ENCODE measurements at places on chromosomes 3 and 15.

DNA sequence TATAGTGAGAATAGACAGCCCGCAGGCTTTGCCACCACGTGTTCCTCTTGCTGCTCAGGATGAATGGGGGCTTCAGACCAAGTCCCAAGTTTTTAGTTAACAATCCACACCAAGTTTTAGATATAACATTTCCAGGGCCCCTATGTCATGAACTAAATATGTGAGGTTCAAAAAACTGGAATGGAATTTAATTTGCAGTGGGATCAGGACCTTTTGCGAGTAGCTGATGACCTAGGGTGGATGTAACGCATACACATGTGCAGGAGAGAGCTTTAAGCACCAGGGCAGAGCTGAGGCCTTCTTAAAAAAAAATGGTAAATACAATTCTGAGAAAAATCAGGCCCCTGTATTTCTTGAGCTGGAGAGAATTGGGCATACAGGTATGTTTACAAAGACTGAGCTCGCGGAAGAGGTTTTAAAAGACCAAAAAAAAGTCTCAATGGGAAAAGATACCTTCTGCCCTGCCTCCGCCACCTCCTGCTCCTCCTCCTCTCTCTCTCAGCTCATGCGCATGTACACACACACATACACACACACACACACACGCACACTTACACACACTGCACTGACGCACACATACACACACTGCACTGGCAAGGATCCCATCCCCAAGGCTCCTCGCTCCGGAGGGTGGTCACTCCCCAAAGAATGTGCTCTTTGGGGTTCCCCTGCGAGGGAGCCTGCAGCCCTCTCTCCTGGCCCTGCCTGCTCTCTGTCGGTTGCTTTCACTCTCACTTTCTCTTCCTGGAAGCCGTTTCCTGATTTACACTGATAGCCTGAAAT, 48.2 kb upstream of the IGF1R start:
- DNase-seq, result no peak

GRCh38 chr3:187430576-187430975, 62.4 kb downstream of the RTP4 start:
- no peak for DNase-seq

GRCh38 chr15:43316016-43316970, 14.1 kb downstream of the LCMT2 start:
- no peak for DNase-seq

DNA sequence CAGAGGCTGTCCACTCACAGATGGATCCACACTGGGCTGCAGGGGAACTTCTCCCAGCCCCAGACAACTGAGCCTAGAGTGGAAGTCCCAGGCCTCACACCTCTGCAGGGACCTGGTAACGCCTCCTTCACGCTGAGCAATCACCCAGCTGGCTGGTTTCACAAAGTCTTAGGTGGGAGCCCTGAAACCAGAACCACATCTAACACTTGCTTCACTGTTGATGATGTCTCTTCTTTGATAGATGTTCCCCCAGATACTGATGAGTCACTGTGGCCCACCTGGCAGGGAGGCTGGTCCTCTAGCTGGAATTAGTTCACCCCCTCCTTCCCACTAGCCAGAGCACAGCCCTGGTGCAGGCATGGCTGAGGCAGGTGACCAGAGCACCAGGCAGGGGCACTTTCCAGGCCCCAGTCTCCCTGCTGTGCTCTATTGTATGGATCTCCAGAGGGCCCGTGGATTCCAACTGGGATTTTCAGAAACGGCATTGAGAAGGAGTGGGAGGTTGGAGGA, 33.5 kb downstream of the MYL3 start:
- DNase-seq, result no peak

GRCh38 chr3:151548195-151548594, 87.3 kb upstream of the IGSF10 start:
- DNase-seq, result no peak

DNA sequence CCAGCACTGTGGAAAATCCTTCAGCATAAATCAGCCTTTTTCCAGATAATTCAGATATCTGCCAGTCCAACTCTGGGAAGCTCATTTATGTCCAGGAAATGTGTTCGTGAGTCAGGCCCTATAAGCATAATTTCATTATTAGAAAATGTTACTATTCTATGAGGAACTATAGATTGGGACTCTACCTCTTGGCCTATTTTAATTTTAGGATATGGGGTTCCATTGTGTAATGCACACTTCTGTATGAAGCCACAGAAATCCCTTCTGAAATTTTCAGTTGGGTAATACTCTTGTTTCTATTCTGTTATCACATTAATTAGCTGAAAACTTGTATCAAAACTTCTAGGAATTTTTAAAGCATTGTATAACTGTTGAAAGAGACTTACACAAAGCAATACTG, 43.9 kb upstream of the IL12A start:
- no peak for DNase-seq

DNA sequence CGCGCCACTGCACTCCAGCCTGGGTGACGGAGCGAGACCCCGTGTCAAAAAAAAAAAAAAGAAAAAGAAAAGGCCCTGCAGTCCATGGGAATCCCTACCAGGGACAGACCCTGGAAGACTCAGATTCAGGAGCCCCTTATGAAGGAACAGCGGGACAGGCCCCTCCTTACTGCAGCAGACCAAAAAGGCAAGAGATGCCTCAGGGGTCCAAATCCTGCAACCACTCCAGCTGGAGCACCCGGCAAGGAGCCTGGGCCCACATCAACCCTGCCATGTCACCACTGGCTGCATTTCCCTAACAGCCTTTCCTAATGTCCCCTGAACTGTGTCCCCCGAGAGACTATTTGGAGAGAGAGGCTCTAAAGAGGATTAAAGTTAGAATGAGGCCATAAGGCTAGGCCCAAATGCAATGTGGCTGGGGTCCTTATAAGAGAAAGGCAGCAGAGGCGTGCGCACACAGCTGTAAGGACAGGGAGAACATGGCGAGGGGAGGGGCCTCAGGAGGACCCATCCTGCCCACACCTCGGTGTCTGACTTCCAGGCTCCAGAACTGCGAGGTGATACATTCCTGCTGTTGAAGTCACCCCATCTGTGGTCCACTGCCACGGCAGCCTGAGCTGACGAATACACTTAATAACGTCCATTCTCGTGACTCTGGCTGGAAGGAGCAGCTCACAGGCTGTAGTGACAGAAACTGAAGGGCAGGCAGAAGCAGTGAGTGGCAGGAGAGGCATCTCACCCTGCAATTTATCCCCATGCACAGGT, 78.1 kb downstream of the ATP10A start:
- DNase-seq, result no peak

- DNase-seq, result peak; percentile 10
Measured at GRCh38 chr3:45462522-45463265, 74.3 kb downstream of the LARS2 start.

DNA sequence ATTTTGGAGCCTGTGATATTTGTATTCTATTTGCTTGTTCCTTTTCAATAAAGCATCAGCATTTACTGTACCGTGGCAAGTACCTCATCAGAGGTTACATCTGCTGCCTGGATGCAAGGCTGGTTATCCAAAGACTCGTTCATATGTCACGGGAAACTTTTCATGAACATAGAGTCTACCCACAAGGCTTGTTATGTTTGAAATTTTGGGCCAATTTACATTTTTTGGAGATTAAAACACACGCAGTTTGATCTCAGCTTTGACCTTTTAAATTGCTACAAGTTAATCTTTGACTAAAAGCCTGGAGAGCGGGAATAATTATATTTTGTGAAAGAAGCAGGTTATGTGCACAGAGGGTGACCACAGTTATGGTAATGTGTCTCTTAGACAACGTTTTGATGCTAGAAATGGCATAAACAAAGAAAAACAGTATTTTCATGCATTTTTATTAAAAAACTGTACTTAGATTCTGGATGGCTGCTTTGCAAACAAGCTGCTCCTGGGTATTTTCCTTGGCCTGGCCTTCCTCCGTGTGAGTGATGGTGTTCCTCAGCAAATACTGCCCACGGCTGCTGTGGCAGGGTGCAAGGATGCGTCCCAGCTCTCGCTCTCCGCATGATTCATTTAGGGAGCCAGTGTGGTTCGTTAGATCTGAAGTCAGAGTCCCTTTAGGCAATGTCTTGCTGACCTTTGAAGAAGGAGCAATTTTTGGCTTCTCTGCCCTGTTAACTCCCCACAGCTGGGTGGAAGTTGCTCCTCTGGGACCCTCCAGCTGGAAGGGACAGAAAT, 27.1 kb downstream of the CHST2 start:
- DNase-seq, result no peak

GRCh38 chr3:129379582-129380358, 48.7 kb downstream of the EFCAB12 start:
- no peak for DNase-seq

DNA sequence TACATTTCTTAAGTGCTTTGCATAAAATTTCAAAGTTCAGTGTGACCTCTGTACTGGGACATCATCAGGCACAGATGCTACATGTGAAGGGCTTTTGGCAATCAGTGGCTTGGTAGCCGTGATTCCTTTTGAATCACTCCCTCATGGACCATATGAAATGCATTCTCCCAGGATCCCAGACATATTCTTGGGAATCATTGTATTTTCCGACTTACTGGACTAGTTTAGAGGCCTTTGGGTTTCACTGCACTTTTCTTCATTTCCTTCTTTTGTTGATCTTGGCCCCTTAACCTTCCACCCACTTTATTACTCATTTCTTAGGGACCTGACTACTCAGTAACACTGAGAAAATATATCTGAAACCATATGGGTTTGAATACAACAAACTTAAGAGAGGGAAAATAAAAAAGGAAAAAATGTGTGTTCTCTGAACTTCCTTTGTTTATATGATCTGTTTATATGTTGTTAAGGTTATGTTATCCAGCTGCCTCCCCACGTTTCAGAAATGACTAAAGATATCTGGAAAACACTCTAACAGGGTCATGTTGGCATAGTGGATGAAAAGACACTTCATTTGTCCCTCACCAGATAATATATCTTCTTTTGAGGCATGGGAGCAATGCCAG, 35.1 kb downstream of the HMG20A start:
- no peak for DNase-seq

DNA sequence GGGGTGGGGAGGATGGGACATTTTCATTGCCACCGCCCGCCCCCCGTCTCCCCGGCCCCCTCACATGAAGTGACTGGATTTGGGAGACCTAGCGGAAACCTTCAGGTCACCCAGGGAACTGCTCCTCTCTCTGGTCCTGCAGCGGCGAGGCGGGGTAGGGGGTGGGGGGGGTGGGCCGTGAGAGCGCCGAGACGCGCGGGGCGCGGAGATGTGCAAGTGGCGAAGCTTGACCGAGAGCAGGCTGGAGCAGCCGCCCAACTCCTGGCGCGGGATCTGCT, 712 bp upstream of the MME start:
- no peak for DNase-seq

- no peak for DNase-seq
Measured at GRCh38 chr15:88021601-88022000, 234.9 kb downstream of the NTRK3 start.

GRCh38 chr15:92170897-92171296, 222.8 kb upstream of the ST8SIA2 start:
- no peak for DNase-seq

- no peak for DNase-seq
Measured at GRCh38 chr15:32901995-32902394, 184.2 kb downstream of the GREM1 start.
